ENCODE measurements at places on chromosomes 11 and 22.

DNA sequence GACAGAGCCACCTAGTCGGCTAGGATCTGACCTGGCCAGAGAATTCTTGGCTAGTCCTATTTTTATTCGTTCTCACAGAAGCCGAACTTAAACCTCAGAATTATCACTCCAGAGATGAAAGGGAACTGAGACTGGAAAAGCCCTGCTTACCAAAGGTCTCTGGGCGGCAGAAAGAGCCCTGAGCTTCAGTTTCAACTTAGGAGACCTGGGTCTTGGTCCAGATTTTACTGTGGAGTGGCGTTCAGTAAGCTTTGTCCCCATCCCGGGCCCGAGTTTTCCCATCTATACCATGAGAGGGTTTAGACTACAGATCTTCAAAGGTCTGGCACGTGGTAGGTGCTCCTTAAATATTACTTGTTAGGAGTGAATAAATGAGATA, 516 bp downstream of the NEU3 start:
- no peak for DNase-seq

DNA sequence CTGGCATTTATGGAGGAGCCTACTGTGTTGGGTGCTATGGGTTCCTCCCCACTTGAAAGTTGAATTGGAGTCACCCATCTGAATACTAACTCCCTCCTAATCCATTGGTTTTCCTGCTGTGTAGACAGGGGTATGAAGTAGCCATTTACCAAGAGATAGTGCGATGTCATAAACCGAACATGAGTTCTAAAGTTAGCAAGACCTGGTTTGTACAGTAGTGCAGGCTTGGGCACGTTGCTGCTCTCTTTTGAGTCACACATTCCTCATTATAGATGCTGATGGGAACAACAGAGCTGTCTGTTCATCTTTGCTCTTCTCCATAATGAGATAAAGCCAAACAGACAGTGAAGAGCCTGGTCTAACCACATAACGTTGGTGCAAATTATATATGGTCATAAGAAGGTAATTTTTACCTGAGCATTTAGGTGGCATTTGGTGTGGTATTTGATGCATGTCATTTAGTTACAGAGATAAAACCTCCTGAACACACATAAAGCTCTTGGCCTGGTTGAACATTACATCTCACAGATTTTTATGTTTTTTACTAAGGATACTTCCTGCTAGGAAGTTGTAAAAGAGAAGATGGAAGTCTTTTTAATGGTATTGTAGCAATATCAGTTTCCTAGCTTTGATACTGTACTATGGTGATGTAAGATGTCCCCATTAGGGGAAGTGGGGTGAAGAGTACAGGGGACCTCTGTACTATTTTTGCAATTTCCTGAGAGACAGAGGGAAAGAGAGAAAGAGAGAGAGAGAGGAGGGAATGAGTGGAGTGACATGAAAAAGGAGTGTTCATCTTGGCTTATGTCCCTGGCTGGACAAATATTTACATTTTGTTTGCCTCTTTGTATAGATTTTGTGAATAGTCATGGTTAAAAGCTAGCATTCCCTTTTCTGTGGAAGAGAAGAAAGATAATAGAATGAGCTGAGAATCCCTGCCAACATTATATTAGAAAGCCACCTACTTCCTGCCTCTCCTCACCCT, 27.9 kb downstream of the GRAP2 start:
- DNase-seq = no peak

DNA sequence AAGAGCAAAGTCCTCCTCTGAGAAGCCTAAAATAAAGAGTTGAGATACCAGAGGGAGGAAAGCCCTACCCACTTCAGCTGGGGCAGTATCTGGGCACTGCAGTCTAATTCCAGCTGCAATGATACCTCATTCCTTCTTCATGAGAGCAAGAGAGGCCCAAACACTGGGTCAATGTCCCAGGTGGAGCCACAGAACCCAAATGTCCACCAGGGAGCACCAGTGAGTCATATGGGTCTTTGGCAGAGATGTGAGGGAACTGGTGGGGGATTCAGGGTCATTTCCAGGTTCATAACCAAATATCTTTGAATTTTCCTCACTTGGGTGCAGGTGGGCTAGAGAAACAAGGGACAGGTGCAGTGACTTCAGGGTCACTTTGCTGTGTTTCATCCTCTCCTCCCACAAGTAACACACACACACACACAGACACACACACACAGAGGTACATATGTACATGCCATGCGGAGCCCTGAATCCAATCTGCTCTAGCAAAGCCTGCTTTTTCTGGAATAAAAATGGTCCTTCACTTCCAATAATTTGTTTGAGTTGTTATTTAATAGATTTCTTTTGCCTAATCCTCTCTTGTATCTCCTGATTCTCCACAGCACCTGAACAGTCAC, 585.4 kb downstream of the SOX6 start:
- peak; percentile 63 for DNase-seq

- DNase-seq = no peak
Observed at GRCh38 chr11:19176629-19177186, 25.1 kb downstream of the CSRP3 start.

- DNase-seq = peak; percentile 15
Observed at GRCh38 chr11:32830413-32830738, 649 bp downstream of the PRRG4 start.

DNA sequence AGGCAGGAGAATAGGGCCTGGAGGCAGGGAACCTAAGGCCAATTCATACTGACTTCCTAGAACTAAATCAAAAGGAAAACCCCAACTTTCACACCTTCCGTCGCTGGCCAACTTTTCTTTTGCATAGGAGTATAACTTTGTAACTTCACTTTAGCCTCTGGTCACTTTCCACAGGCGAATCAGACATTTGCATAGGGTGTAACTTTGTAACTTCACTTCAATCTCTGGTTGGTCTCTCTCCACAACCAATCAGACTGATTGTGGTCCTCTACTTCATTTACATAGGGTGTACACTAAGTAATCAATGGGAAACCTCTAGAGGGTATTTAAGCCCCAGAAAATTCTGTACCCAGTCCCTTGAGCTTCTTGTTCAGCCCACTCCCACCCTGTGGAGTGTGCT, 11.5 kb upstream of the TMPRSS4 start:
- DNase-seq = no peak

DNA sequence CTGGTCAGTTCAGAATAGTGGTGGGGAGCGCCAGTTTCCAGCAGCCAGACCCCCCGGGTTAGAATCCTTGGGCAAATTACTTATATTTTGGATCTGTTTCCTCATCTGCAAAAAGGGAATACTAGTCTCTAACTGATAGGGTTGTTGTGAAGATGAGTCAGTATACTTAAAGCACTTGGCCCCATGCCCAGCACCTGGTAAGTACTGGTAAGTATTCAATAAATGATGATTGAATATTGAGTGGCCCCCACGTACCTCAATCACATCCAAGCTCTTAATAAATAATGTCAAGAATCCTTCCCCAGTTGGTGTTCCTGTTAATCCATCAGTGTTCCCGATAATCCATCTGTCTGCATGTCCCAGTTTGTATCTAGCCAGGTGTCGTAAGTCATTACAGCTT, 12.1 kb downstream of the ACP2 start:
- no peak for DNase-seq

- DNase-seq = peak; percentile 59
Observed at GRCh38 chr11:93849751-93850593, 446 bp downstream of the VSTM5 start.
